COR-L47 (cell line): ENCODE measurements at places on chromosomes 7 and 10.

DNA sequence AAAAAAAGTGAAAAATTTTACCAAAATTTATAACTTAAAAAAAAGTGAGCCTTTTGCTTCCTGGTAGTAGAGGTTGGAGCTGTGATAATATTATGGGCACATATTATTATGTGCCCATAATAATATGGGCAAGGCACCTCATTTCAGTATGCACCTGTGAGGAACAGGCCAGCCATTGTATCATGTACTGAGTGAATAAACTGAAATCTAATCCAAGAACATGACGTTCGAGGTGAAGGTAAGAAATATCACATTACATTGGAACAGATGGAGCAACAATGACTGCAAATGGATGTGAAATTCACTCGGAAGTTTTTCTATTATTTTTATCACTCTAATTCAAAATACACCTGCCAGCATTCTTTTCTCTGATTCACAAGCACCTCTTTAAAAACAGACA is 216.0 kb downstream of the KLF6 start:
- no peak for DNase-seq

GRCh38 chr10:124534231-124534798 is 72.7 kb downstream of the LHPP start:
- DNase-seq, result no peak

GRCh38 chr7:145156834-145157233 is 321.0 kb upstream of the TPK1 start:
- no peak for DNase-seq

DNA sequence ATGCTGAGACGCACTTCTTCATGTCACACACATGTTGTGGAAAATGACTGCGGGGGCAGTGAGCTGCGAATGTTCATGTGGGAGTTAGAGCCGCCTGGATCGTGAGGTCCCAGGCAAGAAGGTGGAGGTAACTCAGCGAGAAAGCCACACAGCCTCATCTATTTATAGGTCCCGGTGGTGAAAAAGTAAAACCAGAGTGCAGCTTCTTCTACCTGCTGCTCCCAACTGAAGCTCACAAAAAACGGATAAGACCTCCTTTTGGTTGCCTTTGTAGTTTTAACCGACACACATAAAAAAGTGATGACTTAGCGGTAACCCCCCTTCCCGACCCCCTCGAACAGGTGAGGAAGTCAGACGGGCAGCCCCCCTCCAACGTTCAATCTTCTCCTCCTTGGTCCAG is 276.9 kb downstream of the GATA3 start:
- DNase-seq, result no peak

DNA sequence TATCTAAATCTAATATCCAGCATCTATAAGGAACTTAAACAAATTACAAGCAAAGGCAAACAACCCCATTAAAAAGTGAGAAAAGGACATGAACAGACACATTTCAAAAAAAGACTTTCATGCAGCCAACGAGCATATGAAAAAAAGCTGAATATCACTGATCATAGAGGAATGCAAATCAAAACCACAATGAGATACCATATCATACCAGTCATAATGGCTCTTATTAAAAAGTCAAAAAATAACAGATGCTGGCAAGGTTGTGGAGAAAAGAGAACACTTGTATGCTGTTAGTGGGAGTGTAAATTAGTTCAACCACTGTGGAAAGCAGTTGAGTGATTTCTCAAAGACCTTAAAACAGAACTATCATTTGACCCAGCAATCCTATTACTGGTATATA is 334.4 kb upstream of the CACNA2D1 start:
- no peak for DNase-seq

- no peak for DNase-seq
Measured at GRCh38 chr10:50232261-50232639, 19.1 kb downstream of the ASAH2 start.

DNA sequence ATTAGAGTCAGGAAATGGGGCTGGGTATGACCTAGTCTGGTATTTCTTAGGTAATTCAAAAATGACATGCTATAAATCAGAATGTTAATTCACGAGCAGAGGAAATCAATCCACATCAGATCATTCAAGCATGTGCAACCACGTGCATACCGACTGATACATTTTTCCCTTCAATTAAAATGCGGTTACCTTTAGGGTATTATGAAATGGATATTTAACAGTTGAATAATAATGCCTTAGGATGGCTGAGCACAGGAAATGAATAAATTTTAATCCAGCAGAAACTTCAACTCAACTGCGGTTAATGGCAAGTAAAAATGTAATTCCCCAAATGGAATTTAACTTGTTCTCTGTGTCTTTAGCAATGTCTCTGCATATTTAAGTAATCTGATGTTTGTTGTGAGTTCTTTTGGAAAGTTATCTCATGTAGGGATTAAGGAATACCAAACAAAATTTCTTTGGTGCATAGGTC is 9.2 kb downstream of the CPA2 start:
- DNase-seq, result no peak

GRCh38 chr7:151895008-151895630 is 18.2 kb upstream of the PRKAG2 start:
- no peak for DNase-seq

GRCh38 chr10:133278577-133279265 is 2.1 kb upstream of the ADAM8 start:
- no peak for DNase-seq

- no peak for DNase-seq
Measured at GRCh38 chr10:45442662-45443061, 68.6 kb downstream of the ALOX5 start.

- DNase-seq, result peak; percentile 33
Measured at GRCh38 chr10:95290461-95291364, at the start of gene PDLIM1. Gene PDLIM1 (minus strand): TSS chr10:95291003. CDS start chr10:95290915, 88 bp downstream.

DNA sequence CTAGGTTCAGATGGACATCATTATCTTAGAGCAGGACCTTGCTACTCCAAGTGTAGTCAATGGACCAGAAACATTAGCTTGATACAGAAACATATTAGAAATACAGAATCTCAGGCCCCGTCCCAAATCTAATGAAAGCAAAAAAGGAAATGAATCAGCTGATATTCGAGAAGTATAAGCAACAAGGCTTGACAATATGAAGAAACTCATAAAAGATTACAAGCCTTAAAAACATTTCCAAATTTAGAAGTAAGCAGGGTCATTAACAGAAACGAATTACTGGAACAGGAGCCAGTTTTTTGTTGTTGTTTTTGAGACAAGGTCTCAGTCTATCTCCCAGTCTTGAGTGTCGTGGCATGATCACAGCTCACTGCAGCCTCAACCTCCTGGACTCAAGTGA is 40.5 kb upstream of the GSAP start:
- no peak for DNase-seq

DNA sequence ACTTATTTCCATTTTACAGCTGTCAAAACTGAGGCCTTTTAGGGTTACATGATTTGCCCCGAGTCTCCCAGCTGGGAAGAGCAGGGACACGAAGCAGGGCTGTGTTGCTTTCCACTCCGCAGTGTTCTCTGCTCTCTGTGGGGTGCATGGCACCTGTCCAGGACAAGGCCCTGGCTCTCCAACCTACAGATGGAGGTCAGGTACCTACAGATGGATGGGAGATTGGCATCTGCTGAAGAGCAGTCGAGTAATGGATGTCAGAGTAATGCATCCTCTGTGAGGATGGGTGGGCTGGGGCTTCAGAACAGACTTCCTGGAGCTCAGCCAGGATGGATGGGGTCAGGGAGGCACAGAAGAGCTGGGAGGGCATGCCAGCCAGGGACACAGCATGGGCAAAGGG is 85.0 kb downstream of the EMX2 start:
- DNase-seq, result no peak

DNA sequence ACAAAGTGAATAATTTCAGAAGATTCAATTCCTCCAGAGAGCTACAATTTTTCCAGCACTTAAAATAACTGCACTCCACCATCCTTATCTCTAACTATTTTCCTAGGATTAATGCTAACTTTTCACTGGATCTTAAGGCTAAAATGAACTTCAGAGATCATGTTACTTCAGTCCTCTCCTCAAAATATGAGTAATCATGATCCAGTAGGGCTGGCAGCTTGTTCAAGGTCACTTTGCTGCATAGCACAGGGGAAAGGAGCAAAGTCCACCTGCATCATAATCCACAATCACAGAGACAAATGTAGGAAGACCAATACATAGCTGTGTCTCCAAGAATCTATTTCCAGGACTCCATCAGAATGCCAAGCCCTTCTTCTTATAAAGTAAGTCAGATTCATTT is 150.3 kb downstream of the LRRTM3 start:
- no peak for DNase-seq

- no peak for DNase-seq
Measured at GRCh38 chr10:121928528-121928884, 675 bp upstream of the ATE1 start.

- DNase-seq, result no peak
Measured at GRCh38 chr10:12633776-12634620, 284.7 kb downstream of the CAMK1D start.

GRCh38 chr10:87038286-87038717 is 18.2 kb downstream of the FAM25A start:
- no peak for DNase-seq

GRCh38 chr7:44114586-44115310 is 8.6 kb downstream of the POLD2 start:
- no peak for DNase-seq

DNA sequence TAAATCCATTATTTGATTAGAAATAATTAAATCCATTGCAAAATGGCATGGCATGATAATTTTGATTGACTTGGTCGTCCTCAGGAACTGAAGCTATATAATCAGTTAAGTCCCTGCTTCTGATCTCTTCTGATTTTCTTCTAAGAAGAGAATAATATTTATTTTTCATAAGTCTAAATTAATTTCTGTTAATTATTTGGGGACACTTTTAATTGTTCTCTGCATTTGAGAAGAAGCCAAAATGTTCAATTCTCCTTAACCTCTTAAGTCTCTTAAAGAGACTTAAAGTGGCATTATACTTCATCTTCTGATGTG is 67.2 kb downstream of the CAV1 start:
- no peak for DNase-seq

- DNase-seq, result peak; percentile 99
Measured at GRCh38 chr10:58268946-58269781, at the start of gene CISD1. Gene CISD1 (plus strand): TSS chr10:58269162. CDS start chr10:58269274, 112 bp downstream.

DNA sequence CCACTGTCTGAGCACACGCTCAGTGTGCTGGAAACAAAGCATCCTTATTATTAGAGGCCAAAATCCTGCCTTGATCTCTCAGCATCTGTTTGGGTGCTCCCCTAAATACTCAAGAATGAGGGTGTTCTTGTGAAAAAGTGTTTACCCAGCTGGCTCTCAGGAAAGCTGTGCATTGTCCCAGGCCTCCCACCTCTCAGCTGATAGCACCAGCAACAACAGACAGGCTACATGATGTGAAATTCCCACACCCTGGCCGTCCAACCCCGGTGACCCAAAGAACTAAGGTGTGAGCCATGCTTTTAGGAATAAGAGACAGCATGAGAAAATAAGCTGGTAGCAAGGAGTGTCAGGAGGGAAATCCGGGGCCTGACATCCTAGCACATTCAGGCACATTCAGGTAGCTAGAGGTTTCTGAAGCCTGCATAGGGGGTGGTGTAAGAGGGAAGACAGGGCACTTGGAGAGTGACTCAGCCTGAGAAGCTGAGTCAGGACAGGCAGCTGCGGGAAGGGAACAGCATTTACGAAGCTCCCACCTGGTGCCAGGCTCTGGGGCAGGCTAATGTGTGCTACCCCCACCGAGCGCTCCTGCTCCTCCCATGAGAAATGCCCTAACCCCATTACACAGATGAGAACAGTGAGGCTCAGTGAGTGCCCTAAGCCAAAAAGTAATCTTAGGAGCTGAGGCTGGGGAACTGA is 205.6 kb downstream of the GRID1 start:
- no peak for DNase-seq

- no peak for DNase-seq
Measured at GRCh38 chr7:102208826-102209225, 77.8 kb upstream of the SH2B2 start.
